ENCODE measurements at places on chromosomes 11 and 22. TPM values are rescaled to one million over a fixed set of nuclear protein-coding genes. Genes with fewer than 3 reads are reported as not detected.

Gene SYT9
- total RNA-seq: 1.9 TPM

Gene DEFB131B
- not detected for total RNA-seq

Gene TRPC6
- total RNA-seq: 5.1 TPM

Gene ARRB1
- 41.7 TPM for total RNA-seq

- no peaks in the 10 kb centered on the region for H3K36me3 ChIP-seq
- no peaks in the 10 kb centered on the region for H3K4me1 ChIP-seq
- DNase-seq: peak; percentile 57
- peaks cover 56% of the 10 kb centered on the region for H3K27me3 ChIP-seq
- H3K27ac ChIP-seq: no peak overlapping the region
Observed at GRCh38 chr22:28231441-28231840, 312.4 kb upstream of the PITPNB start.

DNA sequence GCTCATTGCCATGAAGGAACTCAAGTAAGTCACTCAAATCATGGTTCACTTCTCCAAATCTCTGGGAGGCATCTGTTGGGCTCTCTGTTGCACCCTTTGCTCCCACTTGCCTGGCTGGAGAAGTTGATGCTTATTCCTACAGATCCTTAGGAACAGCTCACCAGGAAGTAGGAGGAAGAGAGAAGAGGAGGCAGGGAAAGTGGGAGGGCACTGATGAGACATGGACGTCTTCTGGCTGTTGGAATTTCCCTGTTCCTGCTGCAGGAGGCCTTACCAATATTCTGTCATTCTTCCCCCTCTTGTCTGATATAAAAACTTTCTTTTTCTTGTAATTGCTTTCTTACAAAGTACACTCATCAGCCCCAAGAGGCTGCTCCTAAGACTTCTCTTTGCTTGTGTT, 13.6 kb downstream of the POLR2F start:
- no peak for DNase-seq
- H3K36me3 ChIP-seq: peaks cover 34% of the 10 kb centered on the region
- peaks cover 12% of the 10 kb centered on the region for H3K4me1 ChIP-seq
- H3K4me3 ChIP-seq: no peak overlapping the region
- H3K27ac ChIP-seq: no peak overlapping the region

GRCh38 chr11:88535916-88536547, 198.5 kb upstream of the CTSC start:
- DNase-seq: no peak
- H3K27me3 ChIP-seq: no peaks in the 10 kb centered on the region
- H3K27ac ChIP-seq: no peak overlapping the region
- H3K36me3 ChIP-seq: no peaks in the 10 kb centered on the region

- no peak for DNase-seq
- H3K27me3 ChIP-seq: no peaks in the 10 kb centered on the region
- H3K27ac ChIP-seq: no peak overlapping the region
- H3K36me3 ChIP-seq: no peaks in the 10 kb centered on the region
- no peak overlapping the region for H3K4me3 ChIP-seq
Observed at GRCh38 chr11:73087730-73088129, 54.4 kb downstream of the FCHSD2 start.

DNA sequence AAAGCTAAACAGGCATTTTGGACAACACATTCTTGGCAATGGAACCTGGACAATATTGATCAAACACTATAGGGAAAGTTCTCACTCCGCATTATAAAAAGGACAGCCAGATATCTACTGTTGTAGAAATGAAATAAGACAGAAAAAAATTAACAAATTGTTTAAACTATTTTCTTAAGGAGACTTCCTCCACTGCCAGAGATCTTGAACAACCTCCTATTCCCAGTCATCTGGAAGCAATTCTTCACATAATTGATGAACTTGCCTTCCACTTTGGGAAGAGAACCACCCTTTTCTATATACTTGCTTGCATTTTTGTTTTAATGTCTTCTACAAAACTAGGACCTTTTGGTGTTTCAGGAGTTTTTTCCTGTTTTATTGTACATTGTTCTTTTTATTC, 216.1 kb downstream of the CASP12 start:
- H3K36me3 ChIP-seq: no peaks in the 10 kb centered on the region
- H3K4me3 ChIP-seq: no peak overlapping the region
- no peak for DNase-seq
- H3K27me3 ChIP-seq: no peaks in the 10 kb centered on the region
- H3K27ac ChIP-seq: no peak overlapping the region
- H3K4me1 ChIP-seq: no peaks in the 10 kb centered on the region

DNA sequence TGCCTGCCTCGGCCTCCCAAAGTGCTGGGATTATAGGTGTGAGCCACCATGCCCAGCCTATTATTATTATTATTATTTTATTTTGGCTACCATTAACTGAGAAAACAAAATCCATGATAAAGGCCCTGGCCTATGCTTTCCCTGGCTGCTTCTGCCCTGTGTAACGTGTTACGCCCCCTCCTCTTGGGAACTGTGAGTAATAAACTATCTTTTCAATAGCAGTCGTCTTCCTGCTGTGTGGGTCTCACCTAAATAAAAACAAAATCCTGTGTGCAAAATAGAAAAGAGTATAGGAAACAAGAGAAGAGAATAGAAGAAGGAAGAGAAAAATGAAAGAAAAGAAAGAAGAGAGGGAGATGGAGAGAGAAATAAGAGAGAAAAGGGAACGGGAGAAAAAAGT, 237.0 kb downstream of the MIAT start:
- H3K36me3 ChIP-seq: no peaks in the 10 kb centered on the region
- no peak overlapping the region for H3K27ac ChIP-seq
- no peaks in the 10 kb centered on the region for H3K27me3 ChIP-seq
- H3K4me1 ChIP-seq: peaks cover 14% of the 10 kb centered on the region
- DNase-seq: peak; percentile 26

DNA sequence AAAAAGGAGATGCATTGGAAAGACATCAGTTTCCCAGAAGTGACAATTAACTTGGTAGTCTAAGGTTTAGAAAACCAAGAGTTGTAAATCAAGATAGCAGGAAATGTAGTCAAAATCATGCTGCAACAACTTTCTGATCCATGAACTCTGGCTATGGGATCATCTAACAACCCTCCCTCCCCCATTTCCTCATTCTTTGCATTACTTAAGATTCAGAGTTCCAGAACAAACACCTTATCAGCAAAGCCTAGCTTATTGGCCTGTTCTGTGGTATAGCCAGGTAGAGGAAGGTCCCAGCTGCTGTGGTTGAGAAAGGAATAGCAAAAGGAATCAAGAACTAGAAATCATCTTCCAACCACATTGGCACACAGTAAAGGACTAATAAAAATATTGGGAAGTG, 651.1 kb downstream of the METTL15 start:
- peak overlapping the region; percentile 47 for H3K4me3 ChIP-seq
- DNase-seq: no peak
- peaks cover 8% of the 10 kb centered on the region for H3K4me1 ChIP-seq
- no peaks in the 10 kb centered on the region for H3K36me3 ChIP-seq
